ENCODE measurements at places on chromosomes 11 and 22.
A peak's percentile ranks its signal among the peaks of the same experiment; 100 is the strongest.

GRCh38 chr11:38163526-38163925, 1565.5 kb upstream of the RAG2 start:
- DNase-seq, result no peak

DNA sequence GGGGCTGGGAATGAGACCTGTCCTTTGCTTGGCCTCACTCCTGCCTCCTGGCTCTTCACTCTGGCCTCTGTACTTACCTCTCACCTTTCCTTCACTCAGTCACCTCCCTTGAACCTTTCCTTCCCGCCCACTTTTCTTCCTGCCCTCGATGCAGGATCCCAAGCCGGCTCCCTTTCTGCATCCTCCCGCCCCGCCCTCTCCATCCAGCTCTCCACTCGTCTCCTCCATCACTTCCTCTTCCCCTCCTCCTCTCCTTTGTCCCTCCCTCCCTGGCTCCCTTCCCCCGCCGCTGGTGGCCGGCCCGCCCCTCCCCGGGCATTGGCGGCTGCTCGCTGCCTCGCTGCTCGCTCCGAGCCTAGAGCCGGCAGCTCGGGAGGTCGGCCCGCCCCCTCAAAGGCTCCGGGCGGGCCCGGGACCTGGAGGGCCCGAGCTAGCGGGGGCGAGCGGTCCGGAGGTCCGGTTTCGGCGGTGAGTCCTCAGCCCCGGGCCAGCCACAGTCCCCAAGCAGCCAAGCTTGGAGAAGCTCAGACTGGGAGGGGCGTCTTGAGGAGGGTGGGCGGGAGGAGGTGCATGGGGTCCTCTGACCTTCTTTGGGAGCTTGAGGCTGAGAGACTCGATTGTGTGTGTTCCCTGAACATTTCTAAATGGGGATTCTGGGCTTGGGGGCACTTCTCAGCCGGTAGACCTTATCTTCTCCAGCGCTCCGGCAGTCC, 13.8 kb downstream of the PHLDB1 start:
- DNase-seq, result peak; percentile 87

- no peak for DNase-seq
Observed at GRCh38 chr11:25949918-25950317, 382.0 kb upstream of the ANO3 start.

DNA sequence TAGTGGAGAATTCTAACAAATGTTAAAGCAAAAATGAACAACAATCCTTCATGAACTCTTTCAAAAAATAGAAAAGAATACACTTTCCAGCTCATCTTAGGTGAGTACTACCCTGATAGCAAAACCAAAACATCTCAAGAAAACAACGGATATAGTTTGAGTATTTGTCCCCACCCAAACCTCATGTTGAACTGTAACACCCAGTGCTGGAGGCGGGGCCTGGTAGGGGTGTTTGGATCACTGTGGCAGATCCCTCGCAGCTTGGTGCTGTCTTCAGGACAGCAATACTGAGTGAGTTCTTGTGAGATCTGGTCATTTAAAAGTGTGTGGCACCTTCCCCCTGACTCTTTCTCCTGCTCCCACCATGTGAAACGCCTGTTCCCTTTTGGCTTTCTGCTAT, 27.0 kb downstream of the NCAPD3 start:
- no peak for DNase-seq

DNA sequence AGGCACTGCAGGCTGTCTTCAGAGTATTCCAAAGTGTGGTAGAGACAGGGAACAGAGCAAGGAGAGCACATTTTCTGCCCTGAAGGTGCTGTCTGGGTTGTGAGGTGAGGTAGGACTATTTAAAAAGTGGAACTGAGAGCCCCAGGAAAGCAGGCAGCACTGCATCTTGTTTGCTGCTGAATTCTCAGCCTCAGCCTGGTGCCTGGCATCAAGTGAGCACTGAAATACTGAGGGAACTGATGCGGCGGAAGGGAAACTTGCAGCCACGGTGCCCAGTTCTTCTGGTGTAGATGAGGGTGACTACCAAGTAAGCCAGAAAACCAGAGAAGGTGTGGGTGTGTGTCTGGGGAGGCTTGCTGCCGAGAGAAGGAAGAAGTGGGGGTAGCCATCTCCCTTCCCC, 59.5 kb downstream of the TNRC6B start:
- DNase-seq, result no peak

DNA sequence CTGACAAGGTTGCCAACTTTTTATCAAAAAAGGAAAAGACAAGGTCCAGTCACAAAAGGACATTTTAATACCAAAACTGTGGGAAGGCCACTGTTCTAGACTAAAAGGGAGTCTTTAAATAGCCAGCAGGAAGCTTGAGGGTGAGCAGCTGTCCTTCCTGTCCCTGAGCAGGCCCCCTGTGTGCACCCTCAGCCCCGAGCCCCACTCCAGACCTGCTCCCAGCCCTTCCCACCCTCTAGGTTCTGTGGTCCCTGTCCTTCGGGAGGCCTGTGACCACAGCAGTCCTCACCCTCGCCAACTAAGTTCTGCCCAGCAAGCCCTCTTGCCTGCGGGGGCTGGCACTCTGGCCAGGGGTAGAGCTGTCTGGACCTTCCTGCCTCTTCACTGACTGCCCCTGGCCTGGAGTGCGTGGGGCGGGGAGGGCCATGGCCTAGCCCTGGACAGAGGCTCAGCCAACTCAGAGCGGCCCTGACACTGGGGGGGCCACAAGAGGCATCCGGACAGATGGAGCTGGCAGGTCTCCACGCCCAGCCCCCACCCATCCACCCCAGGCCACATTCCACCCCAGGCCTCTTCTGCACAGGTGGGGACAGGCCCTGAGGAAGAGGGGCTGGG, 1.6 kb upstream of the PLXNB2 start:
- DNase-seq, result peak; percentile 79

- DNase-seq, result no peak
Observed at GRCh38 chr11:130940706-130941105, 24.4 kb upstream of the SNX19 start.

DNA sequence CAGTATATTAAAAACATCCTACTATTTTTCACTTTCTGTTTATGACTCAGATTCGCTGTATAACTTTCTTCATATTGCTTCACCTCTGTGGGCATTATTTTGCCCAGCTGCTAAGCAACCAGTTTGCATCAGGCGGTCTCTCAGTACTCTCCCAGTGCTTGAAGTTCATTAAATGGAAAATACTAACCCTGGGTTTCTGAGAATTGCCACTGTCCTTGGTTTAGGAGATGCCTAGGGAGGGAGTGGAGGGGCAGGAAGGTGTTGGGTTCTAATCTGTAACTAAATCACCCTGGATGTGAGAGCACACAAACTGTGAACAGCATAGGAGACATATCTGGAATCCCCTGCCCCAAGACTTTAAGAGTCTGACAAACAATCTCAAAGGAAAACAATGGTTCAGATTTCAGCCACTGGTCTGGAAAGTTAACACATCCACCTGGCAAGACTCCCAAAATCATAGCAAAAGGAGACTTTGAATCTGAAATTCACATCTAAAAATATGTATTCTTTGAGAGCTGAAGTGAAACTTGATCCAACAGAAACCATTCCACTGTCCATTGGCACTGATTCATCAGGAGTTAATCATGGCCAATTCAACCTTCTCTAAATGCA, 540.0 kb downstream of the SOX6 start:
- no peak for DNase-seq

- no peak for DNase-seq
Observed at GRCh38 chr11:99422581-99423427, 402.1 kb downstream of the CNTN5 start.

Measured in pancreas (tissue), 10 donors.